ENCODE measurements at places on chromosomes 1 and 21.
A peak's percentile ranks its signal among the peaks of the same experiment; 100 is the strongest.

- no peak for DNase-seq
These were observed 2.0 kb downstream of the ARHGAP29 start for GRCh38 chr1:94235189-94236012.

DNA sequence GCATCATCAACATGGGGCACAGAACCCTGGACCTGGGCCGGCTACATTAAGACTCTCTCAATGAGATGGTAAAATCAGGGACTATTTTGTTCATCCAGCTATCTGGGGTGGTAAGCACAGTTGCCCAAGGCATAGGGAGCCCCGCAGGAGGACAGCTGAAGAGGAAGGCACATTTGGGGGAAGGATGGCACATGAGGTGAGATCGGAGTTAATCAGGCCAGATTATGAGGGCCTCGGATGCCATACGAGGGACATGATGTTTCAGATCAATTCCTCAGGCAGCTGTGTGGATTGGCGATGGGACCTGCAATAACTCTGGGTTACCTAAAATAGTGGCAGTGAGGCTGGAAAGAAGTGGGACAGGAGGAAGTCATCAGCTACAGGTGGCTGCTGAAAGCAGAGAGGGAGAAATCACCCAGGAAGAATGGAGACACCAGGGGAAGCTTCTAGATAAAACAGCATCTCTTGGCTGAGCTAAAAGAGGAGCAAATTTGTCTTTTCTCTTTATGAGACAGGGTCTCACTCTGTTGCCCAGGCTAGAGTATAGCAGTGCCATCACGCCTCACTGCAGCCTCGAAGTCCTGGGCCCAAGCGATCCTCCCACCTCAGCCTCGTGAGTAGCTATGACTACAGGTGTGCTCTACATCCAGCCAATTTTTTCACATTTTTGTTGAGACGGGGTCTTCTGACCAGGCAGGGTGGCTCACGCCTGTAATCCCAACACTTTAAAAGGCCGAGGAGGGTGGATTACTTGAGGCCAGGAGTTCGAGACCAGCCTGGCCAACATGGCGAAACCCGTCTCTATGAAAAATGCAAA is 21.1 kb downstream of the TOMM20 start:
- DNase-seq, result peak; percentile 51

DNA sequence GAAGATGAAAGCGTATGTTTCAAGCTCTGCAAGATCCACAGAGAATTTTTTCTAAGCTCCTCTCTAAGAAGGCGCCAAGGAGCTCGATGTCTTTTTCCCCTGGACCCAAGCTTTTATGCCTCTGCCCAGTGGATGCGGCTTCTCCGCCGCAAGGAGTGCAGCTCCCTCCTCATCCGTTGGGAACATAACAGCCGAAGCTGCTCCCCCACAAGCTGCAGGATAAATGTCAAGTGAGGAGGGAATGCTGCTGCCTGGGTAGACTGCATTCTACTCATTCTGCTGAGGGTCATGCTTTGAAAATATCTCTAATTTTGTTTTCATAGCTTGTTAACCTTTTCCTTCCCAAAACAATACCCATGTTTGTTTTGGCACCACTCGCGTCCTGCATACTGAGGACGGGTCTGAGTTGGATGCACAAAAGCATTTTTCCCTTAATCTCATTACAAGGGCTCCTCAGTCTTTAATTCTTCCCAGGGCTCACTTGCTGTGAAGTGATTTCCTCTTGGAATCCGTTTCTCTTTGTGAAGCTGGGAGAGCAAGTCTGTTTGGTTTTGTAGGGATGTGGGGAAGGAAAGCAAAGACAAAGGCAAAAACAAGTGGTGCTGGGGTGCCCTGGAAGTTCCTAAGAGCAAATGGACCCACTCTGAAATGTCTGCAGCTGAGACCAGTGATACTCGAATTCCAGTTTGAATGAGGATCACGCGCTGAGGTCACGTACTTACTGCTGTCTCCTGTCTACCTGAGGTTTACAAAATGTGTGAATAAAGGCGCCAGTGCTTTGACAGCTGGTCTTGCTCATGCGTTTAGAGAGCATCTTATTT is 134.0 kb upstream of the IRF2BP2 start:
- no peak for DNase-seq

- DNase-seq, result no peak
These were observed 90.5 kb upstream of the TTC34 start for GRCh38 chr1:2891923-2892448.

GRCh38 chr1:6180268-6180706 is at the start of gene CHD5:
Gene CHD5 (minus strand): TSS chr1:6180321. CDS start chr1:6180023, 298 bp downstream.
- DNase-seq, result no peak

GRCh38 chr1:30323841-30324240 is 399.5 kb downstream of the MATN1 start:
- DNase-seq, result no peak

- no peak for DNase-seq
These were observed 62.3 kb downstream of the HLCS start for GRCh38 chr21:36904093-36904666.

DNA sequence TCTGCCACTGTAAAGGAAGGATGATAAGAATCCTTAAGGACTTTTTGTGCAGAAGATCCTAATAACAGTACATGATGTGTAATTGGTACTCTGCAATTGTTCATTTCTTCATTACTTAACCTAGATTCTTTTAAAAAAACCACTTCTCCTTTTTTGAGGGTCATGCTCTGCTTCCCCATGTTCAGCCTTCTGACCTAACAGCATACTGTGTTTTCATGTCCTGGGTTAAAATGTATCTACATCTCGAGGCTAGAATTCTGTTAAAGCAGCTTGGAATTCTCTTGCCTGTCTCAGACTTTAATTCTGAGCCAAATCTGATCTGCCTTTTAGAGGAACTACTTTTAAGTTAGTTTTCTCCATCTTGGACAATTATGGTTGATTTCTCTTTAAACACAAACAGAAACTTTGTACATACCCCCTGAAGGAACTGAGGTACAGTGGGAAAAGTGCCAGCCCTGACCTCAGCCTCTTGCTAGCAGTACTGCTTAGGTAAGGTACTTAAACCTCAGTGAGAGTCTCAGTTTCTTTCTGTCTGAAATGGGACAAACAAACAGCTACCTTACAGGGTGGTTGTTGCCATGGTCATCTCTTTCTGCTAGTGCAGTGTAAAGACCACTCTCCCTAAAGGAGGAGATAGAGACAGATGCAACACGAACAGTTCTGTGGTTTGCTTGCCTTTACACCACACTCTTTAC is 103.2 kb upstream of the DYNLT5 start:
- no peak for DNase-seq

DNA sequence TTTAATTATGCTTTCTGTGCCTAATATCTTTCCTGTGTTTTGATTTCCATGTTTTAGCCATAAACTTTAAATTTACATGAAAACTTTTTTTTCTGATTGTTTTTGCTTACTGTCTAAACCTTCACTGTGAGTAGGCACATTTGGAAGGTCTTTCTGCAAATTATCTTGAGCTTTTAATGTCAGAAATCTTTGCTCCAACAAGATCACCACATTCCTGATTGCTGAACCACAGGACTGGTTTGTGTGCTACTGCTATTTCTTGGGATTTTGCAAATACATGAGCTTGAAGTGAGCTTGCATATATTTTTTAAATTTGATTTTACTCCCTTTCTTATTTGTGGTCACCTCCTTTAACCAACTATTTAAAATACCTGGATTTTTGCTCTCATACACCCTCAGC is 61.3 kb downstream of the PTBP2 start:
- no peak for DNase-seq

GRCh38 chr21:40936771-40937261 is 89.9 kb upstream of the DSCAM start:
- DNase-seq, result no peak

DNA sequence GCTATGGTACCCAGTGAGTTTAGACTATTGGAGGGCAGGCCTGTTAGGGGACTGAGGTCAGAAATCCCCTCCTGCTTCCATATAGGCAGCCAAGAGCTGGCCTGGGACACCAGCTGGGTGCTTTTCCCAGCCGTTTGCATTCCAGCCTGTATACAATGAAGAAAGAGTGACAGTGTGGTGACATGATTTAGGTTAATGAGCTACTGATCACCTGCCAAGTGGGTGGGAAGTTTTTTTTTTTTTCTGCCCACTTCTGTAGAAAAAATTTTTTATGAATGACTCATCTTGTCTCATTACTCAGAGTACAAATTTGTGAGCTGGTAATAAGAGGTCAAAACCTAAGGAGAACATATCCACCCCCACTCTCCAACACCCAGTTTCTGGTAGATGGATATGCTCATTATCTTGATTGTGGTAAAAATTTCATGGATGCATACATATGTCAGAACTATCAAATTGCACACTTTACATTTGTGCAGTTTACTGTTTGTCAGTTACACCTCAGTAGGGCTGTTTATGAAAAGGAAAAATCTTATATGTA is 16.4 kb upstream of the CGN start:
- no peak for DNase-seq

DNA sequence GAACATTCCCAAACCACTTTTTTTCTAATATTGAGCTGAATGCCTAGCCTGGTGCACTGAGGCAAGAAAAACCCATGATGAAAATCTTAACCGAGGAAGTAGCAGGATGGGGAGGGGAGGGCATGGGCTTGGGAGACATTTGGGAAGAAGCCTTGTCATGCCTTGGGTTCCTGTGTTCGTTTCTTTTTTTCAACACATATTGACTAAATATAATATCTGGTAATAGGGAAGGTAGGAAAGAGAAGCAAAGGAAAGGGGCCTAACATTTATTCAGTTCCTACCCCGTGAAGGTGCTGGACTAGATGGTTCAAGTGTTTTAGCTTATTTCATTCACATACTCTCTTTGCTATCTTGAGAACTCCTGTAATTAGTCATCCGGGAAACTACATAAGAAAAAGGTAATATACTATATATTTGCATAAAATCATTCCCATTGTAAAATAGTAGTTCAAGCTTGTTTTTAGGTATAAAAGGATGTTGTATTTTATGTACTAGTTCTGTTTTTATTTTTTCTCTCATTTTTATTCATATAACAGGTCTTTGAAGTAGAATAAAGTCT is 62.1 kb downstream of the ST3GAL3 start:
- no peak for DNase-seq

DNA sequence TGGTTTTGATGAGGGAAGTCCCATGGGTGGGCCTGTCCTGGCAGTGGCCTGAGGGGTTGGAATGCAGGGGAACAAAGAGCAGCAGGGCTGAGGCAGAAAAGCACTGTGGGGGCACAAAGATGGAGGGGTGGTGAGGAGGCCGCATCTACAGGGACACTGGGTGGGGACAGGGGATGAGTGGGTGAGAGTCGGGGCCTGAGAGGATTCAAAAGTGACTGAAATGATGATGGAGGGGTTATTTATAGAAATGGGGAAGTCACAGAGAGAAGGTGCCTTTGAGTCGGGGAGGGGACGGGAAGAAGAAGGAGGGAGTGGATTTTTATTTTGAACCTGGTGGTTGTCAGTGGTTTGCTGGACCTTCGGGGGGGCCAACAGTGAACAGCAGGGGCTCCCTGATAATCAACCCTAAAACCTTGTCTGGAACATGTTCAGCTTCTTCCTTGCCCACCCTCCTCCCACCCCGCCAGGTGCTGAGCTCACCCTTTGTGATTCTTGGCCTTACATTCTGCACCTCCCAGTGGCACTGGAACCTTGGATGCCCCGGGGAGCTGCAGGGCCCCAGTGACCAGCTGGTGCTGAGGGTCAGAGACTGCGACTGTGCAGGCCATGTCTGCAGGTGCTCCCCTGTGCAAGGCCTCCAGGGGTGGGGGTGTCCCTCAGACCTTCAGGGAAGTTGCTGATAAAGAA is 42.9 kb downstream of the IER5 start:
- DNase-seq, result no peak

DNA sequence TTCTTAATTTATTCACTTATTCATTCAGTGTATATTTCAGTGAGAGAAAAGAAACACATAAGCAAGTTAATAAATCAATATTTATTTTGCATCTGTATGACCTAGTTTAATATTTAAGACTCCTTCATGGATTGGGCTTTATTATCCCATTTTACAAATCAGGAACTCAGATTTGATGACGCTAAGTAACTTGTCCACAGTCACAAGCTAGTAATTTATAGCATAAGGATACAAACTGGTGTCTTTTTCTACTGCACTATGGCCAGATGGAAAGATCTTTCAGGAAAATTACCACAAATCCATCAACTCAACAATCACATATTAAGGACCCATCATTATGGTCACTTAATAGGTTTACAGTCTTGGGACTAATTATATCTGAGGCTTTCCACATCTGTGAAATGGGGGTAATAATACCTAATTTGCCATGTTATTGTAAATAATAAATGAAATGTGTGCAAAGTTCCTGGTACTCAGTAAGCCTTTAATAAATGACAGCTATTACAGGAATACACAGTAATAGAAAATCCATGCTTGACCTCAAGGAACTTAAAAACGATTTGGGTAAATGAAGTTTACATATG is 13.3 kb downstream of the CDKN2C start:
- DNase-seq, result no peak

DNA sequence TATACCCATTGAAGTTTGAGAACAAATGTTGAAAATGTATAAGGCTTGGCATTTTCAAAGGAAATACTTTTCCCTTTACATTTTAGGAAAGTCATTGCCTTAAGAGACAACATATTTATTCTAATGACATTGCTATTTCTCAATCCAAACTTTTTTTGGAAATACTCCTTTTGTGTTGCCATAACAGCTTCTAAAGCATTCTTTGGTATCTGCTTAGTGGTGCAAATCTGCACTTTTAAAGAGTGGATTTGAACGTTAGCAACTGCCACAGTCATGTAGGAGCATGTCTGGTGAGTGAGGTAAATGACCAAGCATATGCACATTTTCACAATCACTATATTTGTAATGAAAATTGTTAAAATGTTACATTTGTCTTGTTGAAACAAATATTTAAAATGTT is 124.4 kb upstream of the GORAB start:
- no peak for DNase-seq

- no peak for DNase-seq
These were observed 35.4 kb upstream of the AGPAT3 start for GRCh38 chr21:43829575-43830119.

GRCh38 chr1:43239484-43239883 is 30.3 kb upstream of the TMEM125 start:
- DNase-seq, result no peak

DNA sequence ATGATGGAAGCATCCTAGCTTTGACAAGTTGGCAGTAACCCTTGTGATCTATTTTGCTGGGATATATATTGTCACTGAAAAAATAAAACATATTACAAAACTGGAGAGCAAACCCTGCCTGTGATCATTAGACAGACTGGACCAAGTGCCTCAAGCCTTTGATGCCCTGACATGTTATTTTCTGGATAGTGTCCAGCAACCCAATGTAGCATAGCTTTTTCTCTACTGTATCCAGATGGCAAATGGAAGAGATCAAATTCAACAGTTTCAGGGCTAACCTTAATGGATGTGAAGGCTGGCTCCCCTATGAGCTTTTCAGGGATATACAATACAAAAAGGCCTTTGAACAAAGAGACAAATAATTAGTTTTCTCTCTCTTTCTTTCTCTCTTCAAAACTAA is 25.1 kb downstream of the WARS2 start:
- DNase-seq, result no peak

GRCh38 chr1:42439940-42440339 is 15.9 kb downstream of the ZMYND12 start:
- DNase-seq, result no peak

- no peak for DNase-seq
These were observed 17.6 kb downstream of the HSPG2 start for GRCh38 chr1:21919520-21919919.

GRCh38 chr1:91015794-91016550 is 5.9 kb downstream of the ZNF644 start:
- no peak for DNase-seq

Data from activated CD8-positive, alpha-beta memory T cell treated with anti-CD3 and anti-CD28 coated beads, Interleukin-2, amount 50 U/mL, for 48 hours (primary cell).